ENCODE measurements at places on chromosomes 6 and 20. TPM values are rescaled to one million over a fixed set of nuclear protein-coding genes. Genes with fewer than 3 reads are reported as not detected.

DNA sequence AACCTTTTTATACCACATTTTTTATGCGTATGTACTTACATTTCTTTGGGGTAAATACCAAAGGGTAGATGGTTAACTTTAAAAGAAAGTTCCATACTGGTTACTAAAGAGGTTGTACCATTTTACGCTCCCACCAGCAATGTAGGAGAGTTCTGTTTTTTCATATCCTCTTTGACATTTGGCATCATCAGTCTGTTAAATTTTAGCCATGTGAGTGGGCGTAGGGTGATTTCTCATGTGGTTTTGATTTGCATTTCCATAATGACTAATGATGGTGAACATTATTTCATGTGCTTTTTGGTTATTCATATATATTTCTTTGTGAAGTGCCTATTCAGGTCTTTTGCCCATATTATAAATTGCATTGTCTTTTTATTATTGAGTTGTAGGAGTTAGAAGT is 194.2 kb downstream of the PRL start:
- DNase-seq, result no peak

OPRM1 gene
- total RNA-seq, result not detected

CLVS2 gene
- total RNA-seq, result under 0.01 TPM

DNA sequence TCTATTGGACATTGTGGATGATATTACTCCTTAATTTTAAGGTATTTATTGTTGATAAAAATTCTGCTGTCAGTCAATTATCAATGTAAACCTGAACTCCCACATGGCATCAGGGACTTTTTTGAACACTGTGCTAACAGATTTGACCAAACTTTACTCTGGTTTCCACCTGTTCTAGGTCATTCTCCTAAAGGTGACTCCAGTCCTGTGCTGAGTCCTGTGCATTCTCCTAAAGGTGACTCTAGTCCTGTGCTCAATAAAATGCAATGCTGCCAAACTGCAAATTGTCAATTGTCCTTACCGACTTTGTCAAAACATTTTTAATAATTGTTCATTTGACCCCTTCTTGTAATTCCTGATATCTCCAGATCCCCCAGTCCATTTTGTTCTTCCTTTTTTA is 408.4 kb upstream of the EPHA7 start:
- no peak for DNase-seq

DNA sequence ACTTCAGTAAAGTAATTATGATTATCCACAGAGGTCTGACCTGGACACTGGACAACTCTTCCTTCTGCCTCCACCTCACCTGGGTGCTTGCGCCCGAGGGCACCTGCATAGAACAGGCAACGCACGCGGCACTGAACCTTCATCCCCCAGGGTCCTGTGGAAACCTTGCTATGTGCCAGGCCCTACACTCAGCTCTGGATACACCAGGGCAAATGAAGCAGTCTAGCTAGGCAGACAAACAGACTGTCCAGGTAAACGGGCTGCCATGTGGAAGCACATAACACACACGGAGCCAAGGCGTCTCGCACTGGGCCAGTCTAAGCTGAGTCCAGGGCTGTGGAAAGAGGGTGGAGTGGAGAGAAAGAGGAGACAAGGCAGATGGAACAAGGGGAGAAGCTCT is 109.3 kb upstream of the AFDN start:
- no peak for DNase-seq

Data from LHCN-M2 (cell line).